ENCODE measurements at places on chromosomes 13 and 19.

DNA sequence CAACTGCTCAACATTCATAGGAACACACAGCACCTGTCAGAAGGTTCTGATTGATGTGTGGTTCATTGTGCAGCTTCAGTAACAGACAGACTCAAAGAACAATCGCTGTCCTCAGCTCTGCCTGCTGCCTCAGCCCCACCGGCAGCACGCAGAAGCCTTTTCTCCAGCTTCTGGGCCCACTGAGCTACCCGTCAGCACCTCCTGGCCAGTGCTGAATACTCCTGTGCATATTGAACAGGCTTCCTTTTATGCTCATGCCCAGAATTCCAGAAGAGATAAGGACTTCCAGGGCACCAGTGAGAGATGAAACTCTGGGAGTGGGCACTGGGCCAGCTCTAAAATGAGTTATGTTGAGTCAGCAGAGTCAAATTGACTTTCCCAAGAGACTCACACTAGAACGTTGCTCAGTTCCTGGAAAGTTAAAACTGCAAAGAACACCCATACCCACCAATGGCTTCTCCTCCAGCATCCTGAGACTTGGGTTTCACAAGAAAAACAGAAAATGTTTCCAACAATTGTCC is 119.3 kb downstream of the COL4A1 start:
- DNase-seq: peak; percentile 88

DNA sequence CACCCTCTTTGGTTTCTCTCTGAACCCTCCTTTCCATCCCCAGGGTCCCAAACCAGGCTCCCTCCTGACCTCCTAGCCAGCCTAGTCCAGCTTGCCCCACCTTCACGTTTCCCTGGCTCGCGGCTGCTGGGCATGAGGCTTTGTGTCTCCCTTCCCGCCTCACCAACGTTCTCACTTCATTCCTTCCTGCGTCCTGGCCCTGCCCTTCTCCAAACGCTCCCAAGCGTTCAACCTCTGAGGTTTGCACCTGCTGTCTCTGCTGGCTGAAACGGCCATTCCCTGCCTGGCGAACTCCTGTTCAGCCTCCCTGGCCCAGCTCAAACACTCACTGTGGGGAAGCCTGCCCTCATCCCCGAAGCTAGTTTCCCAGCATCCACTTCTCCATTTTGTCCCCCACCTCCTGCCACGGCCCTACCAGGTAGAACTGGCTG is 12.4 kb downstream of the EPS8L1 start:
- DNase-seq: no peak

- peak; percentile 34 for DNase-seq
These were observed 32.1 kb upstream of the DCLK1 start for GRCh38 chr13:36163286-36163685.

- DNase-seq: no peak
These were observed 511.6 kb upstream of the ARGLU1 start for GRCh38 chr13:107079423-107080049.

GRCh38 chr13:61391426-61391825 is 24.2 kb downstream of the PCDH20 start:
- no peak for DNase-seq

GRCh38 chr19:3499738-3500428 is 591 bp downstream of the DOHH start:
- DNase-seq: no peak

DNA sequence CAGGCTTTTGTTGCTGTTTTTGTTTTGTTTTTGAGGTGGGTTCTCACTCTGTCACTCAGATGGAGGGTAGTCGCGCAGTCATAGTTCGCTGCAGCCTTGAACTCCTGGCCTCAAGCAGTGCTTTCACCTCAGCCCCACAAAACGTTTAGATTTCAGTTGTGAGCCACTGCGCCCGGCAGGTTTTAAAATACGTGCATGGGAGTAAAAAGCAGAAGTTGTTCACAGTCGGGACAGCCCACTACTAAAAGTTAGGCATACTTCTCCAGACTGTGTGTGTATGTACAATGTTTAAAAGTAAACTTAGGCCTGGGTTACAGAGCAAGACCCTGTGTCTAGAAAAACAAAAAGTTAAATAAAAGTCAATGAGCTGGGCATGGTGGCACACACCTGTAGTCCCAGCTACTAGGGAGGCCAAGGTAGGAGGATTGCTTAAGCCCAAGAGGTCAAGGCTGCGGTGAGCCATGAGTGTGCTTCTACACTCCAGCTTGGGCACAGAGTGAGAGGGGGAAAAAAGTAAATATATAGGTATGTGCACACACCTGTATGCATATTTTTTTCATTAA is 6.1 kb downstream of the SAFB start:
- no peak for DNase-seq

DNA sequence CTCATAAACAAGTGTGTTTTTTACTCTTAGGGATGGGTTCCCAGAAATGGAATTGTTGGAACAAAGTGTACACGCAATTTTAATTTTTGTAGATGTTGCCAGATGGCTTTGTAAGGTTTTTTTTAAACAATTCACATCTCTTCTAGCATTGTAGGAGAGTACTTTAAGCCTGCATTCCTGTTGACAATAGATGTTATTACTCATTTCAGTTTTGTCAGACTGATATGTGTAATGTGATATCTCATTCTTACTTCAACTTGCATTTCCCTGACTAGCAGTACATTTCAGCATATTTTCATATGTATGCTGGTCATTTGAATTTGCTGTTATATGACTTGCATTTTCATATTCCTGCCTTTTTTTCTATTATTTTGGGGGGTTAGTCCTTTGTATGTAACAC is 186.6 kb upstream of the SLITRK6 start:
- DNase-seq: peak; percentile 66

- no peak for DNase-seq
These were observed 1.1 kb upstream of the SHC2 start for GRCh38 chr19:461721-462551.

DNA sequence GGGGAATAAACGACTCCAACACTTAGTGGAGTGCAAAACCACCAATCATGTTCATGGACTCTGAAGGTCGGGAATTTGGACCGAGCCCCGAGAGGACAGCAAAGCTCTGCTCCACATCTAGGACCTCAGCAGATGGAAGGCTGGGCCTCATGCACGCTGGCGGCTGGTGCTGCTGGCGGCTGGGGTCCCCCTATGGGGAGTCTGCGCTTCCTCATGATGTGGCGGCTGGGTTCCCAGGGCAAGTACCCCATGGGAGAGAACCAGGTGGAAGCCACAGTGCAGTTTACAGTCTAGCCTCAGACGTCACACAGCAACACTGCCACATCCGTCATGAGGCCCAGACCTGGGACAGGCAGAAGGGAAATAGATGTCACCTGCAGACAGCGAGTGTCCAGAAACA is 13.2 kb downstream of the PEPD start:
- DNase-seq: no peak

DNA sequence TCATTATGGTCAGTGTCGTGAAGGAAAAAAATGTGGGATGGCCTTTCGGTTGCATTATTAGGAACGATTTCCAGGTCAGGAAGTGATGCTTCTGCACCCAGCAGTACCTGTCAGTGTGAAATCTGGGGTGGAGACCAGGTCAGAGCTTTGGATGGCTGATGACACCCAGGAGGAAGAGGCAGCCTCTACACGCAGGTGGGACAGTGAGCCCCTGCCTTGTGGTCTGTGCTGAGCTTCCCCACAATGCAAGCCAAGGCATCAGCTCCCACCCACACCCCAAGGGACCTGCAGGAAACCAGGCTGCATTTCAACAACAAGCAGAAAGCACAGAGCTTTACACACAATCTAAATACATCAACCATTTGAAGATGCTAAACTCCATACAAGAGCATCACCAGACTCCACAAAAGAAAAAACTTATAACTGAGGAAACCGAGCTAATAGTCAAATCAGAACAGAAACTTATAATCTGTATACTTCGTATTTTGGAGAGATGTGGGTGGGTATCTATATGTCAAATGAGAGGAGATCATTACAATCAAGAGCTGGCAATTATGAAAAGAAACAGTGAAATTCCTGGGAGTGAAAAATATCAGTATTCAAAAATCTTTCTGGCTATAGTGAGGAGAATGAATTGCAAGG is 130.1 kb downstream of the ZDHHC20 start:
- no peak for DNase-seq

DNA sequence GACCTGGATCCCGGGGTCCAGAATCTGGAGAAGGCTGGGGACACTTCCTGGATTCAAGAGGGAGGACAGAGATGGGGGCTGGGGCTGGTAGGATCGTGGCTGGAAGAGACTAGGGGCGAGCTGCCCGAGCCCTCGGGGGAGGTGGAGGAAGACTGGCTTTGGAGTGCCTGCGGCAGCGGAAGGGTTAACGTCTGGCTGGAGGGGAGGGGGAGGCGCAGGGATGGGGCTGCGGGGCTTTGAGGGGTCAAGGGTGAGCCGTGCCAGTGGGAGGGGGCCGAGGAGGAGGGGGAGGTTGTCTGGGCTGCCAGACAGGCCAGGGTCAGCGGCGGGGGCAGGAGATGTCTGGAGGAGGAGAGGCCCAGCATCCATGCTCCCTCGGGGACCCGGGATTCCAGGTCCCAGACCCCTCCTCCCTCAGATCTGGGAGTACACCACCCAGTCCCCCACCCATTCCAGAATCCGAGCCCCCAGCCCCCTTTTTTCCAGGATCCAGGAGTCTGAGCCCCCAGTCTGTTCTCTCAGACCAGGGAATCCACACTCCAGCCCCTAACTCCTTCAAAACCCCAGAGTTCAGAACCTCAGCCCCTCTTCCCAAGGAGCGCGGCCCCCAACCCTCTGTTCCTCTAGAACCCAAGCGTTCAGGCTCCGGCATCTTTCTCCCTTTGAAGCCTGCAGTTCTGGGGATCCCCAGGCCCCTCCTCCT is 3.2 kb upstream of the SPACA6 start:
- DNase-seq: peak; percentile 41

DNA sequence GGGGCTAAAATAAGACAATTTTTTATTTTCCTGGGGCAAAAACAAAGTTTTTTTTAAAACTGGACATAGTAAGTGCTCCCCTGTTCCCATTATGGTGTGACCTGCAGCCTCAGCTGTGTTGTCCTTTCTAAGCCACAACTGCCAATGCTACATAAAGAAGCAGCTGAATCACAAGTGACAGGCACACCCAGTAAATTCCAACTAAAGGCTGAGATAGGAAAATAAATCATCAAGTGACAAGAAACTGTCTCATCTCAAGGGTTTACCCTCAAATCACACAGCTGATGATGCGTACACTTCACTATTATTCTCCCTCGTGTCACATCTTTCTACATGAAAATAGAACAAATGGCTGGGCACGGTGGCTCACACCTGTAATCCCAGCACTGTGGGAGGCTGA is 28.7 kb downstream of the STK24 start:
- DNase-seq: no peak

- no peak for DNase-seq
These were observed 955 bp upstream of the ZNF709 start for GRCh38 chr19:12485571-12485970.

DNA sequence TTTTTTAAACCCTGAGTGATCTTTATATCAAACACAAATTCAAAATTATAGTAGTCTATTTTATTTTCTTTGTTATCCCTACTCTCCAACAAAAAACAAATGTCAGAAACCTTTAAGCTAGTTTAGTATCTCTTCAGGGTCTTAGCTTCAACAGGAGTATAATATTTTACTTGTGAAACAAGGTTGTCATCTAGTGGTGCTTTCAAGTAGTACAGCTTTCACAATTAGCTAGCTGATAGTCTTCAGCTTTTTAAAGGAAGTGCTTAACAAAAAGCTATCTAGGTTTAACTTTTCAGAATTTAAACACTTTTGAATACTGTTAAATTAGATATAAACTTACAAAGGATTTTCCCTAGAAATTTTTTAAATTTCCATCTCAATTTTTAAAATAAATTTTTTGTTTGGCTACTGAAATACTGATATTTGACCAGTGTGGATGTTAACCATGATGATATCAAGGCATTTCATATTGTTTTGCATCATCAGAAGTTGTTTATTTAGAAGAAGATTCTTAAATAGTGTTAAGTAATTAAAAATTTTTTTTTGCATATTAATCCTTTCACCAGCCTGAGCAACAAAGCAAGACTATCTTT is 34.2 kb downstream of the TDRD3 start:
- peak; percentile 82 for DNase-seq

GRCh38 chr13:84130495-84131114 is 248.3 kb upstream of the SLITRK1 start:
- DNase-seq: no peak

GRCh38 chr19:18861235-18861634 is 29.5 kb downstream of the UPF1 start:
- DNase-seq: no peak

DNA sequence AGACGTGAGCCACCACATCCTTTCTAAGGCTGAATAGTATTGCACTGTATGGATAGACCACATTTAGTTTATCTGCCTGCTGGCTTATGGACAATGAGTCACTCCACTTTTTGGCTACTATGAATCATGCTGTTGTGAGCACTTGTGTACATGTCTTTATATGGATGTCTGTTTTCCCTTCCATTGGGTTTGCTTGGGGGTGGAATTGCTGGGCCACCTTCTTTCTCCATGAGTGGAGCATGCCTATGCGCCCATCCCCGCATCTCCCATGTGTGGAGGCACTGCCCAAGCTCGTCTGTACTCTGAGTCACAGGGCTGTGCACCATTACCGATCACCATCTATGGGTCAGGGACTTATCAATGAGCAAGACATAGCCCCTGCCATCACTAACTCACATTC is 127.2 kb upstream of the GJB6 start:
- peak; percentile 98 for DNase-seq

- peak; percentile 44 for DNase-seq
These were observed 36.9 kb downstream of the POLR1D start for GRCh38 chr13:27658546-27658945.

- peak; percentile 24 for DNase-seq
These were observed 88.9 kb downstream of the WDFY2 start for GRCh38 chr13:51673165-51673564.

- peak; percentile 19 for DNase-seq
These were observed 41.4 kb downstream of the DEDD2 start for GRCh38 chr19:42175952-42176648.

DNA sequence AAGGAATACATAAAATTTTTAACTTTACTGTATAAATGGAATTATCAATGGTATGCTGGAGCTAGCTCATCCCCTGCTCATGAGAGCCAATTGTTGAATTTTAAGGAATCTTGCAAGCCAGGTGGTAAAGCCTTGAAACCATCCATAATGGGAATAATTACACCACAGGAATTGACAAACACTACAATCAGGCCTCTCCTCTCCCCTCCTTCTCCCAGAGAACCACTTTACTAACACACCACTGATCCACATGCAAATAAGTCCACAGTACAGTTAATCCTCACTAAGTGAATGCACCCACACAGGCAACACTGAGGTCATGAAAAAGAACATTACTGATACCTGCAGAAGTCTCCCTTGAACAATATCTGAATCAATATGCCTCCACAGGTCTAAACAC is 140.5 kb downstream of the KLF12 start:
- DNase-seq: no peak

- no peak for DNase-seq
These were observed 3.0 kb upstream of the IGFL1 start for GRCh38 chr19:46226438-46226973.

GRCh38 chr19:3224346-3225168 is at the start of gene CELF5:
CELF5 (plus strand) TSS chr19:3224661; CDS start chr19:3224740, 79 bp downstream.
- no peak for DNase-seq

GRCh38 chr19:5498830-5499550 is 43.8 kb downstream of the ZNRF4 start:
- DNase-seq: no peak
